ENCODE measurements at places on chromosomes 11 and 22.

GRCh38 chr11:35927682-35928081 is 16.2 kb upstream of the LDLRAD3 start:
- DNase-seq = peak; percentile 31

DNA sequence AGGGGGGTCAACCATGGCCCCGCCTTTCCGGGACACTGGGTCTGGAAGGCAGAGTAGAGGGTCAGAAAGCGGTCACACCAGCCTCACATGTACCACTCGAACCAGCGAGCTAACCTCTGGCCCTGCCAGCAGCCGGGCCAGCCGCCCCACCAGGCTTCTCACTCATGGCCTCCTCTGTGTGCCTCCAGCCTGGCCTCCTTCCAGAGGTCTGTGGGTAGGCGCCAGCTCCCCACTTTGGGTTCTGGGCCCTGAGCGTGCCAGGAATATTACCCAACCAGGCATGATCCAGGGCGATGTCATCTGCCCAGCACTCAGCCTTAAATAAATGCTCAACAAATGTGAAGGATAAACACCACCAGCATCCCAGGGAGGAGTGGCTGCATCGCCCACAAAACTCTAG is 5.8 kb downstream of the SCUBE1 start:
- no peak for DNase-seq

DNA sequence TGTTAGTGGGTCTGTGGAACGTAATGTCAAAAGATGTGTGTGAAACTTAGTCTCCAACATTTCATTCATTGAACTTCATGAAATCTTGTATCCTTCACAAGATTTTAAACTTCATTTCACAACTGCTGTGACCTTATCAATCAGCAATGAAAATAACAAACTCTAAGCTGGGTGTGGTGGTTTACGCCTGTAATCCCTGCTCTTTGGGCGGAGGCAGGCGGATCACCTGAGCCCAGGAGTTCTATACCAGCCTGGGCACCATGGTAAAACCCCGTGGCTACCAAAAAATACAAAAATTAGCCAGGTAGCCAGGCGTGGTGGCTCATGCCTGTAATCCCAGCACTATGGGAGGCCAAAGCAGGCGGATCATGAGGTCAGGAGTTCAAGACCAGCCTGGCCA is 5.1 kb downstream of the CHKA start:
- no peak for DNase-seq

DNA sequence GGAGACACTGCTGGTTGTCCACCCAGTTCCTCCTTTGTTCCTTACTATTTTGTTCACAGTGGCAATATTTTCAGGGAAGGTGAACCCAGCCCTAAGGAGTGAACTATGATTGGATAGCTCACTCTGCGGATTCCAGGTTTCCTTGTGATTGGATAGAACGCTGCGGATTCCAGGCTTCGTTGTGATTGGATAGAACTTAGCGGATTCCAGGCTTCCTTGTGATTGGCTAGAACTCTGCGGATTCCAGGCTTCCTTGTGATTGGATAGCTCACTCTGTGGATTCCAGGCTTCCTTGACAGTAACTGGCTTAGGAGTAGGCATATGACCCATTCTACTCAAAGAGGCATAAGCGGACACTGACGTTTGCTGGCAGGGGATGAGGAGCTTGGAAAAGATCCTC is 28.6 kb upstream of the ADA2 start:
- no peak for DNase-seq

GRCh38 chr22:40758390-40758789 is 60.8 kb downstream of the SLC25A17 start:
- DNase-seq = no peak

DNA sequence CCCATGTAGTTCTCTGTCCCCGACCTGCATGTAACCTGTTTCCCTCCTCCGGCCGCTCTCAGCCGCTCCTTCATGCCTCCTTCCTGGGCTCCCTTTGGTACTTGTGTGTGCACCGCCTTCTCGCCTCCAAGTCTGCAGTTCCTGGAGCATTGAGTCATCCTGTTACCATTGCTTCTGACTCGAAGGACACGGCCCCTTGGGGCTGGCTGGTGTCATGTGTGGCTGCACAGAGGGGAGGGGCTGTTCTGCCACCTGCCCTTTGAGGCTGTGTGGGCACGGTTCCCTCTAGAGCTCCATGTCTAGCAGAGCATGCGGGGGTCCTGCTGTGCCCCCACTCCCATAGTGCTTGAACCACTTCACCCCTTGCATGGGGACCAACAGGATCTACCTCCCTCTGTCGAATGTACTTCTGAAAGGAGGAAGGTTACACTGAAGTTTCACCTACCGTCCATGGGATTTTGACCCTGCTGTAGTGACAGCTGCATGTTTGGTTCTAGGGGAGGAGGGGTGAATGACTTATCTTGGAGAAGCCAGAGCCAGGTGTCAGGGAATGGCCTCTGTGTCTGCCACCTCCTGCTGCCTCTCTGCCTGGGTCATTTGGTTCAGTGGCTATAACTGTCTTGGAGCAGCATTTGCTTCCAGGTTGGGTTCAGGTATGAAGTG is 39.6 kb downstream of the BCR start:
- DNase-seq = peak; percentile 70

GRCh38 chr11:86706338-86707131 is 34.1 kb upstream of the ME3 start:
- DNase-seq = no peak

DNA sequence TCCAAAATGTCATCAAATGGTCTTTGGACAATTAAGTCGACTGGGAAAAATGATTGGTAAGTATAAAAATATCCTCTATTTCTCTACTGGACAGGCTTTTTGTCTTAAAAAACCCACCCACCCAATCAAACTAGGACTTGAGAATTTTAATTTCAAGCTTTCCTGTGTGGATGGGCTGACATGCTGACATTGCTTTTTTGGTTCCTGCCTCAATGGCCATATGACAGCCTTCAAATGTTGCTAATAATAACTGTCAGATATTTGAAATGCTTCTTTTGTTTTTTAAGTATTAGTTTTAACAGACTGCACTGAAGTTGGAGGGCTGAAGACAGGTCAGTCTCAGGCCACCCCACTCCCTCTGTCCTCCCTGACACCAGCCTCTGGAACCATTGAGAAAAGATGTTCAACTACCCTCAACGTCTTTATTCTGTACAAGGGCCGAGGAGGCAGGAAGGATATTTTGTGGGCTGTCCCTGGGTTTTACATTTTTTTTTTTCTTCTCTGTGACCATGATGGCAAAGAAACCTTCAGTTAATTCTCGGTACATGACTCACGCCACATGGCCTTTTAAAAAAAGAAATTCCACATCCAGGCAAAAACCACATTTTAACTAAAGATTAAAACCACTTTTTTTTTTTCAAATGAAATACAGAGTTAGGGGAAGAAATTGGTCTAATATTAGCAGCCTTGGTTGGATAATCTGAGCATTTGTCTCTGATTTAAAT is 130.4 kb downstream of the SLC1A2 start:
- peak; percentile 88 for DNase-seq
